ENCODE measurements at places on chromosomes 1 and 21.

- no peak for DNase-seq
These were observed 148.4 kb upstream of the HMCN1 start for GRCh38 chr1:185585770-185586169.

- no peak for DNase-seq
These were observed 3.0 kb downstream of the CTSS start for GRCh38 chr1:150762552-150762951.

DNA sequence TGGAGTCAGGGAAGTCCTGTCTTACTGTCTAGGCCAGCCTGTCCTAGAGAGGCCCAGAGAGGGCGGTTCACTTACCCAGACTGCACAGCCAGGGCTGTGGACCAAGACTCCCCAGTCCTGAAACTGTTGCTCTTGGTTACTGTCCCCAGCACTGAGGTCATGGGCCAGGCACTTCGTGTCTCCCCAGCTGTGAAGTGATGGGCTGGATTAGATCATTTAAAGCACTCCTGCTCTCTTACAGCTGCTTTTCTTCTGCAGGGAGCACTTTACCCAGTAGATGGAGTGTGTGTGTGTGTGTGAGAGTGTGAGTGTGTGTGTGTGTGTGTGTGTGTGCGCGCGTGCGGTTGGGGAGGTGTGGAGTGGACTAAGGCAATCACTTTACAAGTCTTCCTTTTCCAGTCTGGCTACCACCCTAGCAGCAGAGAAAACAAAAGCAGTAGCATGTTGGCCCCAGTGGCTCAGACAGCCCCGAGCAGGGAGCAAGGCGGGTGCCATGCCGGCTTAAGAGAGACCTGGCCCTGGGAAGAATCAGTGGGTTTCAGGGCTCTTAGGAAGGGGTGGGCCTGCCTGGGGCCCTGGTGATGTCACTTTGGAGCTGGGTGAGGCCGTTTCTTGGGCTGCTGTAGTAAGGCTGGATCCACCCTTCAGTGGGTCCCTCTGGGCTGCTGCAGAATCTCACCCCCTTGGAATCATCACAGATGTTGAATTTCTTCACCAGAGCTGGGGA is 2.4 kb downstream of the SPSB1 start:
- no peak for DNase-seq

GRCh38 chr1:235954306-235955283 is 87.9 kb upstream of the LYST start:
- no peak for DNase-seq

GRCh38 chr21:45379901-45380330 is 25.0 kb upstream of the COL18A1 start:
- DNase-seq: no peak

GRCh38 chr1:59502009-59502691 is 205.3 kb downstream of the FGGY start:
- DNase-seq: no peak

GRCh38 chr1:234565132-234565531 is 44.8 kb downstream of the IRF2BP2 start:
- DNase-seq: no peak

DNA sequence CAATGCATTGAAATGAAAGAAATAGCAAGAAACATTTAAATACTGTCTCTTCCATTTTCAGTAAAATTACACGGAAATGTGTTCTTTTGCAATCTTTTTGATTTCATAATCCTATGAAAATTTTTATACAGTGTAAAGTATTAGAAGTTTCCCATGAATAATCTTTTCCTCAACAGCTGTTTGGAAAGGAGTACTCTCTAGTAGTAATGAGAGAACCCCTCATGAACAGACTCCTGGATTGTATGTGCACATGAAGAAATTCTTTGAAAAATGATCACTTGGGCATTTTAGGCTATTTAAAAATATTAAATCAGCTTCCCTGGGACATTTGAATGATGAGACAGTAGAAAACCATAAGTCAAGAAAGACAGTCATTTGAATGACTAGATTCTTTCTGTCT is 64.4 kb downstream of the LHX9 start:
- DNase-seq: no peak

GRCh38 chr1:48640836-48641492 is 135.7 kb downstream of the BEND5 start:
- DNase-seq: no peak

- no peak for DNase-seq
These were observed 73.1 kb upstream of the ACTRT2 start for GRCh38 chr1:2948001-2948750.

DNA sequence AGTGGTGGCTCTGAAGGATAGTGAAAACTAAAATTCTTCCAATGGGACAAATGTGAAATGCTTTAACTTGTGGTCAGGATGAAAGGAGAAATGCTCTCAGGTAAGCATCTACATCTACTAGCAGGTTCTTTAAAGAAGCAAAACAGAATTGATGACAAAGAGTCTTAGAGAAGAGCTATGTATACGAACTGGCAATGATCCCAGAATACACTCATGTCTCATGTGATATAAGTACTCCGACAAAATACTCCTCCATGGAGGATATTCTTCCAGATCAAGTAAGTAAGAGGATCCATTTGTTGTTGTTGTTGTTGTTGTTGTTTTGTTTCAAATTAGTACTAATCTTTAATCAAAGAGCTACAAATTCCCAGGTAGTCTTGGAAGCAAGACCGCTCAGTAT is 174.0 kb upstream of the ATP1B1 start:
- DNase-seq: no peak

DNA sequence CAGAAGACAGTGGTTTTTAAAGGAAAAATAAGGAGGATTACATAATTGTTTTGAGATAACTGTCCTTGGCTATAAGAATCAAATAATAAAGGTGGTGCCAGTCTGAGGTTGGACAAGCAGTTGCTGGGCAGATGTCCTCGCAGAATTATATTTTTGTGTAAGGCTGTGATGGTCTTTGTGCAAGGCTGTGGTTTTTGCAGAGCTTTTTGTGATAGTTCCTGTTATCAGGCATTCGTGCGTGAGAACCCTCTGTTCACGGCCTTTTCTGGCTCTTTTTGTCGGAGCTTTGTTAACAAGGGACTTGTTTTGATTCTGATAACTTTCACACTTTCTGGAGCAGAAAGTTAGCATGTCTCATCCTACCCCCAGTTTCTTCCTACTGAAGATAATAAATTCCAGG is 33.4 kb downstream of the SH3BP5L start:
- no peak for DNase-seq

DNA sequence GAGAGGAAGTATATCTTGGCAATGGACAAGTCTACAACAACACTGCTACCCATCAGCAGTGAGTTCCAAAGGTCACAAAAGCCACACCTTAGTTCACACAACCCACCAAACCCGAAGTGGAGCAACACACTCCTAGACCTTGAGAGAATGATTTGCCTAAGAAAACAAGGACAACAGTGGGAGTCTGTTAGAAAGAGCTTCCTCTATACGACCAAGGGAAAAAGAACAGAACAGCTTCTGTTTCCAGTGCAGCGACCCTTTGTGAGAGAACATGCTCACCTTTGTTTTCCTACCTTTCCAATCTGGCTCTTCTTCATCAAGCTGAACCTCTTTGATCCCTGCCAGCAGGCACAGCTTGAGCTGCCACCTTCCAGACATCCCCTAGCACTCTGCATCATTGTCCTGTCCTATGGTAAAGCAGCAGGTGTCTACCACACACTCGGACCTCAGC is 56.7 kb upstream of the PALMD start:
- no peak for DNase-seq

GRCh38 chr1:204523605-204524215 is 7.5 kb downstream of the MDM4 start:
- no peak for DNase-seq

DNA sequence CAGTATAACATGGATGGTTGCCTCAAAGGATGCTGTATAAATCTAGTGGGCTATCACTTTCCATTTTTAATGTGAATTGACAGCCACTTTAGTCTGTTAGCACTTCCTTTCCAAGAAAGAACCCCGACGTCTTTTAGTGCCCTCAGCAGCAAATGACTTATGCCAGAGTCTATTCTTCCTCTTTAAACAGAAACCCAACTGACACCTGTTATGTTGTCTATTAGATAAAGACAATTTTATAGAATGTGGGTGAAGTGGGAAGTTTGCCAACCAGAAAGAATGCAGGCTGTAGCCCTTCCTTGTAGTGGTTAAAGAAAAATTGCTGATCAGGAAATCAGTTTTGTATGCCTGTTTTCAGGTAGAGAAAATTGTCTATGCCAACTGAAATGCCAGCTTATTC is 344.9 kb downstream of the ZNF326 start:
- DNase-seq: no peak

GRCh38 chr1:214466403-214467077 is 84.9 kb downstream of the PTPN14 start:
- DNase-seq: no peak

GRCh38 chr1:15290382-15290781 is 43.4 kb downstream of the FHAD1 start:
- no peak for DNase-seq

DNA sequence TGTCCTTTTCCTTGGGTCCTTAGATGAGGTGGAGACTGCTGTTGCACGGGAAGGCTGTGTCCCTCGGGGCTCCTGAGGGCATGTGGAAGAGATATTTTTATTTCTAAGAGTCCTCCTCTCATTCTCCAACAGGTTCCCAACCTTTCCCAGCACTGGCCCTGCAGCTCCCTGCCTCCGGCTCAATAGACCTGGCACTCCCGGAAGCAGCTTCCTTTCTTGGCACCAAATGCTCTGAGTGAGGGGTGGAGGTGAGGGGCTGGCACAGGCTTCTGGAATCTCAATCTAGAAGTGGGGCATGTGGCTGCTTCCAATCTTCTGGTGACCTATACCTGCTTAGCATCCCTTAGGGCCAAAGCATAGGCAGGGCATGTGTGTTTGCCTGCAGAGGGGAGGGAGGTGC is 4.5 kb downstream of the ETV3L start:
- no peak for DNase-seq

DNA sequence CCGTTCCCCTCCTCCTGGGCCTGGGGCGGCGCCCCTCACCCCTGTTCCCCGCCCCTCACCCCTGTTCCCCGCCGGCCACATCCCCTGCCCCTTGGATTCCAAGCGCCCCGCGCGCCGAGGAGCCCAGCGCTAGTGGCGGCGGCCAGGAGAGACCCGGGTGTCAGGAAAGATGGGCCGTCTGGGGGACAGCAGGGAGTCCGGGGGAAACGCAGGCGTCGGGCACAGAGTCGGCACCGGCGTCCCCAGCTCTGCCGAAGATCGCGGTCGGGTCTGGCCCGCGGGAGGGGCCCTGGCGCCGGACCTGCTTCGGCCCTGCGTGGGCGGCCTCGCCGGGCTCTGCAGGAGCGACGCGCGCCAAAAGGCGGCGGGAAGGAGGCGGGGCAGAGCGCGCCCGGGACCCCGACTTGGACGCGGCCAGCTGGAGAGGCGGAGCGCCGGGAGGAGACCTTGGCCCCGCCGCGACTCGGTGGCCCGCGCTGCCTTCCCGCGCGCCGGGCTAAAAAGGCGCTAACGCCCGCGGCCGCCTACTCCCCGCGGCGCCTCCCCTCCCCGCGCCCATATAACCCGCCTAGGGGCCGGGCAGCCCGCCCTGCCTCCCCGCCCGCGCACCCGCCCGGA is at the start of gene TP73:
Gene TP73, plus strand, starts transcription at position 587 of the 618 bp plus-strand sequence. CDS start 29,850 bp downstream, outside the sequence.
- no peak for DNase-seq

DNA sequence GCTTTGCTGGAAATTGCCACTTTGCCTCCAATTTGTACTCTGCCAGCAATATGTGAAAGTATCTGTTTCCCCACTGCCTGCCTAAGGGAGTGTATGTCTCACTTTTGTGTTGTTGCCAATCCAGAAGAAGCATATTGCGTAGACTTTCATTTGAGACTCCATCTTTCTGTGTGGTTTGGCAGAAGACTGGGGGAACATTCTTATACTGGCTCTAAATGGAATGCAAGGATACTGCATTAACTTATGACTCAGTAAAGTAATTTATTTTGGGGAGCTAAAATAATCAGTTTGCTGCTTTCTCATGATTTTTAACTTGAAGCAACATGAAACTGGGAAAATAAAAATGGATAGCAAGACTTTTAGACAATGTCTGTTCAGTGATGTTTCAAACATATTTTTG is 107.7 kb upstream of the TMPRSS2 start:
- no peak for DNase-seq

Measured in urinary bladder (tissue), 4 donors.